NCI-H2081 treated with DMSO at 0.1 percent for 48 hours (cell line): ENCODE measurements at places on chromosomes 12 and 14.

DNA sequence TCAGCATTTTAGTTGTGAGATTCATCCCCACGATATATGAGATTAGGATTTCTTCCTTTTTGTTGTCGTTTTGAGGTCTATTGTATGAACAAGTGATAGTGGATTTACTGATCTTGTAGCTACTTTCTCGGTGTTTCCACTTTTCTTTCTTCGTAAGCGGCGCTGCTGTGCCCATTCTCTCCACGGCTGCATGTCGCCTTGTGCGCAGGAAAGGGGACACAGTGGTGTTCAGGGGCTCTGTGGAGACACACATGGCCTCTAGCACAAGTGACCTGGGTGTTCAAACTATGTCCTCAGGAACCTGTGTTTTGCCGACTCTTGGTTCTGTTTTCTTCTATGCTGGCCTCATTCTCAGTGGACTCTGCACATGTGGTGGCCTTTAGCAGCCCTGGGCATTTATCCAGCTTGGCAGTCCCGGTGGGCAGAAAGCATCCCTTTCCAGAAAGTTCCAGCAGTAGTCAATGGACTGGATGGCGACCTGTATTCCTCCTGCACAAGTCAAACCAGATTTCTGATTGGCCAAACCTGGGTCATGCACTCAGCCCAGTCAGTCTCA lies 18.7 kb downstream of the CKAP4 start:
- no peak for DNase-seq

GRCh38 chr14:73896521-73896920 lies 9.9 kb downstream of the ZNF410 start:
- no peak for DNase-seq

- DNase-seq, result no peak
Measured at GRCh38 chr14:51457843-51458562, 193.7 kb upstream of the FRMD6 start.

DNA sequence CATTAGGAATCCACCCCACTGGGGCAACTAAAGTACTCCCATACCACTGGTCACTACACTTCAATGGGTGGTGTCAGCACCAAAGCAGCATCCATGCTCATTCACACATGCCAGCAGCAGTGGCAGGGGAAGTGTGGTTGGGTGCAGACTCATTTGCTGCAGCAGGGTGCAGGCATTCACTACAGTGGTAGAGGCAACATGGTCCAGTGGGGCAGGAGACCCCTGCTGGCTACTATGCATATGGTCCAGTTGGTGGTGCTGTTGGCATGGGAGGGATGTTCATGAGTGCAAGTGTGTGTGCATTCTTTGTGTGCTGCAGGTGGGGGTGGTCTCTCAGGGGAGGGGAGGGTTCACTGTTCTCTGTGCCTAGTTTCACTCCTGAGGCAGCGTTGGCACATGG lies 908.4 kb upstream of the NOVA1 start:
- no peak for DNase-seq

GRCh38 chr14:29016050-29016900 lies 249.7 kb downstream of the FOXG1 start:
- DNase-seq, result no peak

DNA sequence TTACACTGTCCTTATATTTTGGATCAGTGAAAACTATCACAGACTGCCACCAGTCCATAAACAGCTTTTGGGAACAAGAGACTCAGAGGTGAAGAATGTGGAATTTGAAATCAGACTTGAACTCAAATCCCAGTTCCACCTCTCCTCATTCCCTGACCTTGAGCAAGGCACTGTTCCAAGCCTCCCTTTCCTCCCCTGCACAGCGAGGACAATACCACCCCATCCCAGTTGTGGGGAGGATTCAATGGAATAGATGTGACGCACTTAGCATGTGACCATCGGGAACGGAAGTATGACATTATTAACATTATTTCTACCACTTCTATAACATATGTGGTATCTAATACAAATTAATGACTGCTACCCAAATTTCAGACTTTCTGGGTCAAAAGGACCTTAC lies 63.5 kb downstream of the DPF3 start:
- DNase-seq, result no peak

DNA sequence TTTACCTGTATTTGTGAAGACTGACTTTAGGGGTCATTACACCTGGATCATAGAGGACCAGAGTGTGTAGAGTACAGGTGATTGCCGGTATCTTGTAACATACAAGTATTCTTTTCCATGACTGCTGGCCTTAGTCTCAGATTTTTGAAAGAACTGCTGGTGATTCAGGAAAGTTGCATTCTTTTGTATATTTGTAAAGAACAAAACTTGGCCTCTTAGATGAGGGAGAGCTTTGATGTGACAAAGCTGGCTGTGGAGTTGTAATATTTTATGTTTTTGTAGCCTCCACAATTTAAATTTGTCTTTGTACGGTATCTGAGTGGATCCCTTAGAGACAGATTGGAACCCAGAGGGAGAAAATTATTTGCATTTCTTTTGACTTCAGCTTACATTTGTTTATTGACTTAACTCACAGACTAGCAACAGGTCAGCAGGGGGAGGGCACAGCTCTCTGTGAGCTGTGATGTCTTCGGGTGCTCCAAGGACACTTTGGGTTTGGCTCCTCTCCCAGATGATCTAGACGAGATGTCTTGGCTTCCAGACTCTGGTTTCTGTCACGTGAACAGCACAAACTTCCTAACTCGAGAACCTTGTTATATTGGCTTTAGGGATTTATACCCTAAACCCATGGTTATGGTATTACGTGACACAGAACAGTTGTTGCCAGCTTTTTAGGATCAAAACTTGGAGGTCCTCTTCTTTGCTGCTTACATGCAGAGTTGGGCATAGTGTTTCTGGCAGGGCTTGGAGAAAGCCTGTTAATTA lies 65.9 kb downstream of the DAAM1 start:
- no peak for DNase-seq
